ENCODE measurements at places on chromosomes 7 and 10.
A peak's percentile ranks its signal among the peaks of the same experiment; 100 is the strongest.

GRCh38 chr10:20582041-20582440 is 315.1 kb downstream of the NEBL start:
- peak; percentile 27 for DNase-seq

GRCh38 chr10:70592186-70592735 is 10.3 kb downstream of the PRF1 start:
- no peak for DNase-seq

DNA sequence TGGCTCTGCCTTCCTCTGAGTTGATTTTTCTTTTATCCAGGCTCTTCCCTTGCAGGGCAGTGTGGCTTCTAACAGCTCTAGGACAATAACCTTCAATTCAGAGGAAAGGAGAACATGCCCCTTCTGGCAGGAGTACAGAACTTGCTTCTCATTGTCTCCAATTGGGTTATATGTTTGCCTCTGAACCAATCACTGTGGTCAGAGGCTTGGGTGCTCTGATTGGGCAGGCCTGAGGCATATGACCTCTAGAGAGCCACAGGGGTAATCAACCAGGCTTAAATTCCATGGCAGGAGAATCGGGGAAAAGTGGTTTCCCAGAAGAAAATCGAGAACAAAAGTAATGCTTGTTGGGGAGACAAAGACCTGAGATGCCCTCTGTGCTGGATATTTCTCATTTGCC is 240.0 kb downstream of the REEP3 start:
- no peak for DNase-seq

GRCh38 chr7:44275146-44275545 is 50.2 kb downstream of the CAMK2B start:
- DNase-seq, result no peak

- DNase-seq, result no peak
Measured at GRCh38 chr10:102230264-102230860, 4.3 kb downstream of the ELOVL3 start.

- no peak for DNase-seq
Measured at GRCh38 chr10:122326806-122327205, 47.7 kb upstream of the PLEKHA1 start.

GRCh38 chr10:111093741-111094380 is 17.0 kb downstream of the ADRA2A start:
- no peak for DNase-seq

GRCh38 chr7:32244806-32245345 is 174.7 kb upstream of the PDE1C start:
- no peak for DNase-seq

DNA sequence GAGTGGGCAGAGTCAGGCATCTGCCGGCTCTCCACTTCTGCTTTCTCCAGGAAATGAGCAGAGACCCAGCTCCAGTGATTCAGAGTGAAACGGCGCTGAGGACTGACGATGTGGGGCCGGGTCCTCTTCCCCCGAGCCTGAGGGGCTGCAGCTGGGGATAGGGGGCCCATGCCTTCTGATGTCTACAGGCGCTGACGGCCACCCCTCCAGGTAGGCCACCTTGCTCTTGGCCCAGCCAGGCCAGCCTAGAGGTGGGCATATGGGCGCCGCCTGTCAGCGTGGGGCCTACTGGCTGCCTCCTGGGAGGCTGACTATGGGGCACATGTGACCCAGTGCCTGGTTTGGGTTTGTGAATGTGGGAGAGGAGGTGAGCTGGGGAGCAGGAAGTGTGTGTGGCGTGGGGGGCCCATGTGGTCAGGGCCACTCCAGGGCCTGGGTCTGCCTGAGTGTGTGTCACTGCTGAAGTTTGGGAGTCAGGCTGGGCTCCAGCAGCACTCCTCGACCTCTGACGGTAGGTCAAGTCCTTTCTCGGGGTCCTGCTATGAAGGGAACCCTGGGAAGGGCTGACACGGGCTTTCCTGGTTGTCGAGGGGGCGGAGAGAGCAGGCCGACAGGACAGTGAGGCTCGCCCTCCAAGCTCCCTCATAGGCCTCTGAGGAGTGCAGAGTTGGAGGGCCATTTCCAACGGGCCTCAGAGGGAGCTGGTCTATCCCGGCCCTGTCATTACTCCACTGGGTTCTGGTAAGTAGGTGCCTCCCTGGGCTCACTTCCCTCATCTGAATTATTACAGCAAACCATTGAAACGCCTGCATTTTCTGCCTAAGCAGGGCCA is at the start of gene WDFY4:
Gene WDFY4 (plus strand): TSS at position 82 of the 832 bp plus-strand sequence. CDS start 24,860 bp downstream, outside the sequence.
- peak; percentile 32 for DNase-seq

GRCh38 chr10:18418541-18419215 is 232.7 kb downstream of the NSUN6 start:
- DNase-seq, result peak; percentile 66
